ENCODE measurements at places on chromosomes 3 and 15.

DNA sequence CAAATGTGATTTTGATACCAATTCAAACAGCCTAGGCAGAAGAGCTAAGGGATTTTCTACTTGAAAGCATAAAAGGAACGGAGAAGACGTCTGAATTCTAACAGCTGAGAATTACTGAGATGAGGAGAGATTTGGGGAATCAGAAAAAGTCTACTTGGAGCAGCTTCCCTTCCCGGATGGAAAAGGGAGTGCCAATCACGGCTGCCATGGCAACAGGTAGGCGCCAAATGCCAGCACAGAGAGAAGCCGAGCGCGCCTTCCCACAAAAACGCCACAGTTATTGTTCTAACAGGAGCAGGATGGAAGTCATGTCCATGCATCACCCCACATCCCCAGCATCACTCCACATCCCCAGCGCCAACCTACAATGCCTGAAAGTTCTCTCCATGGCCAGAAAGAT is 63.5 kb upstream of the PRR20G start:
- no peak for DNase-seq

DNA sequence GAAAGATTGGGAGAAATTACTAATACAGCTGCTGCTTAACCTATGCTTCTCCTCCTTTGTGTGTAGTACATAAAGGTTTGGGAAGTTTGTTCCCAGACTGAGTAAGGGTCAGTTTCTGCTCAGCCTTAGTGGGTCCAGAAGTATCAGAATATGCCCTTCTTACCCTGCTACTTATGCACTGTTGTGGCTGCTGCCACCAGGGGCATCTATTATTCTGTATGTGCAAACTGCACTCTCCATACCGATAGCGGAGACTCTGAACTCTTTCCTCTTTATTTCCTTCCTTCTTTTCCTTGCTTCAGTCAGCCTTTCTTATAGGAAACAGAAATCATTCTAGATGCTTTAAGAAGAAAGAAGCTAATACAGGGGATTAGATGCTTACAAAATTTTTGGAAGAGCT is 4.0 kb downstream of the NEDD4 start:
- DNase-seq: no peak

DNA sequence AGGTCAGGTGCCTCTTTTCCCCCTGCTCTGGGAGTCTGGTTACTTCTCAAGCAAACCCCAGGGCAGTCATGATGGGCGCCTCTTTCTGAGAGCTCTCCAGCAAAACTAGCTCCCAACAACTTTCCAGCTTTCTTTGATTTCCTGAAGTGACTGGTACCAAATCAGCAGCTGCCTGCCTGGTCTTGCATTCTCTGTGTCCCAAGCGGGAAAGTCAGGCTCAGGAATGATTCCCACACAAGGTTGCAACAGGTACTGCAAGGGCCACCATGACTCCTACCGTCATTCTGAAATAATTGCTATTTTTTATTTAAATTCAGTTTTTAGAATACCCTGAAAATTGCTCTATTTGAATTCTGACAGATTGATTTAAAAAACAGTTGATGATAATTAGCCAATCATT is 658.7 kb downstream of the SQOR start:
- no peak for DNase-seq

GRCh38 chr15:101145362-101145761 is 106.5 kb downstream of the CHSY1 start:
- DNase-seq: no peak

GRCh38 chr3:74787011-74787410 is 172.6 kb upstream of the CNTN3 start:
- DNase-seq: no peak

GRCh38 chr15:44633603-44634002 is 29.9 kb downstream of the SPG11 start:
- DNase-seq: no peak
